Stimulated activated CD8-positive, alpha-beta memory T cell treated with anti-CD3 and anti-CD28 coated beads, Interleukin-4, amount 100 ng/mL, for 1 hour (primary cell): ENCODE measurements at places on chromosomes 4 and X.

DNA sequence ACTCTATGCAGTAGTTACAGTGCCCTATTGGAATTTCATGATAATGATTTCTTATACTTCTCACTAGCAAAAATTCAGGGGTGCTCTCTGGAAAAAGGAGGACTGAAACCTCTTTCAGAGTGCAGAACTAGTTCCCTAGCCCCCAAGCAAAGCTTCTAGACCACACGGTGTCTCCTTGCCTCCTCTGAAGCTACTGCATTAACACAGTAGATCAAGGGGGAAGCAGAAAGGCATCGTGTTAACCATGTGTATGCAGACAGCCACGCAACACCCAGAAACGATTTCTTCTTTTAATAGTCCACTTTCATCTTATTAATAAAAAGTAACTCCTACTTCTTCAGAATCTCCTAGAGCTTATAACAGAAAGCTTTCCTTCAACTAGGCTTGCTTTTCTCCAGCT lies 44.7 kb downstream of the MAML3 start:
- DNase-seq: no peak

- DNase-seq: no peak
Measured at GRCh38 chr4:163758032-163758431, 263.5 kb downstream of the TMA16 start.

- DNase-seq: no peak
Measured at GRCh38 chrX:104324461-104325212, 69.9 kb upstream of the ESX1 start.

- DNase-seq: no peak
Measured at GRCh38 chr4:133156096-133156495, 7.0 kb downstream of the PCDH10 start.

- no peak for DNase-seq
Measured at GRCh38 chr4:94653095-94653649, 104.6 kb upstream of the BMPR1B start.

DNA sequence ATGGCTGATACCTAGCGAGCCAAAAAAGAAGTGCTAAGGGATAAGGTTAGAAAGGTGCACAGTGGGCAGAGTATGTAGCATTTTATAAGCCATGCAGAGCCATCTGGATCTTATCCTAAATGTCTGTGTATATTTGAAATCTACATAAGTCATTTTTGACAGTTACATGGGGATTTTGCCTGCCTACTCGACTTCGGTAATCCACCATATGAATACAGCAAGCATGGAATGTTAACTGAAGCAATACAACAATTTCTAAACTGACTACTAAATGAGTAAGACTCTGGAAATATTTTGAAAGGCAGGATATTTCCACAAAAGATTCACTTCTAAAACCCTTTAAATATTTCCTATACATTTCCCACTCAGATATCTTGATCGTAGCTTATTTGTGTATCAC lies 122.5 kb downstream of the KCNIP4 start:
- no peak for DNase-seq

DNA sequence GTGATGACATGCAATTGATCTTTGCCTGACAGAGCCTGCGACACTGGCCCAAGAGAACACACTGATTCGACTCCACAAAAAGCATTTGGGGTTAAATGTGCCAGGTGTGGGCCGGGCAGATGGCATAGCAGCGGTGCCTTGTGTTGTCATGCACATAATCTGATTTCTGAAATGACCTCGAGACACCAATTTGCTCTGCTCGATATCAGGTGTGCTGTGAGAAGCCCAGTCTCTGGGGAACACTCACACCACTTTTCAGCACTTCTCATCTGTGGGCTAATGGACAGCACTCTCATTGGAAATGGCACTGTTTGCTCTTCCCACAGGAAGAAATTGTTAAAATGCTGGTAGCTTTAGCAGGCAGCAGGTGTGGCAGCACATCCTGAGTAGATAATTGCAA lies 738.3 kb upstream of the TENM3 start:
- DNase-seq: no peak

DNA sequence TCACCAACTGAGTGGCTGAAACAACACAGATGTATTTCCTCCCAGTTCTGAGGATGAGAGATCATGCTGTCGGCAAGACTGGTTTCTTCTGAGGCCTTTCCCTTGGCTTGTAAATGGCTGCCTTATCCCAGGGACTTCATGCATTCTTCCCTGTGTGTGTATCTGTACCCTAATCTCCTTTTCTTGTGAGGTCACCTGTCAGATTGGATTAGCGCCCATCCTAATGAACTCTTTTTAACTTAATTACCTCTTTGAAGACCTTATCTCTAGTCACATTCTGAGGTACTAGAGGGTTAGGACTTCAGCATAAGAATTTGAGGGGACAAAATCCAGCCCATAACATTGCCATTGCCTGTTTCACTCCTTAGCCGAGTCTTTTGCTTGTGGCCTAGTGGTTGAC lies 59.5 kb upstream of the TMEM150C start:
- DNase-seq: no peak

GRCh38 chr4:7248857-7249256 lies 56.5 kb downstream of the SORCS2 start:
- DNase-seq: no peak

GRCh38 chr4:8157944-8158709 lies 486 bp downstream of the ABLIM2 start:
- DNase-seq: no peak

DNA sequence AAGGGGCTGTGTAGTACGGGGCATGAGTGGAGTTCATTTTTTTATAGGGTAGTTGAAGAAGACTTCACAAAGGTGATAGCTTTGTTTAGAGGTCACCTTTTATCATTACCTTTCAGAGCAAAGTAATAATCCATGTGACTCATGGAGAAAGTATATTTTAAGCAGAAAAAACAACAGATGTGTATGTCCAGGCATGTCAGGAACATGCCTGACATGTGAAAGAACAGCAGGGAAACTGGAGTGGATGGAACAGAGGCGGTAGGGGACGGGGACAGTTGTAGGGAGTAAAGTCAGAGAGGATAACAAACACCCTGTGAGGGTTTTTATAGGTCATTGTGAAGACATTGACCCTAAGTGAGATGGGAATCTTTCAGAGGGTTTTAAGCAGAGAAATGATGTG lies 107.6 kb downstream of the USP9X start:
- no peak for DNase-seq

GRCh38 chr4:19735012-19735411 lies 516.7 kb upstream of the SLIT2 start:
- no peak for DNase-seq

- no peak for DNase-seq
Measured at GRCh38 chr4:122476126-122476525, 19.6 kb upstream of the IL2 start.

DNA sequence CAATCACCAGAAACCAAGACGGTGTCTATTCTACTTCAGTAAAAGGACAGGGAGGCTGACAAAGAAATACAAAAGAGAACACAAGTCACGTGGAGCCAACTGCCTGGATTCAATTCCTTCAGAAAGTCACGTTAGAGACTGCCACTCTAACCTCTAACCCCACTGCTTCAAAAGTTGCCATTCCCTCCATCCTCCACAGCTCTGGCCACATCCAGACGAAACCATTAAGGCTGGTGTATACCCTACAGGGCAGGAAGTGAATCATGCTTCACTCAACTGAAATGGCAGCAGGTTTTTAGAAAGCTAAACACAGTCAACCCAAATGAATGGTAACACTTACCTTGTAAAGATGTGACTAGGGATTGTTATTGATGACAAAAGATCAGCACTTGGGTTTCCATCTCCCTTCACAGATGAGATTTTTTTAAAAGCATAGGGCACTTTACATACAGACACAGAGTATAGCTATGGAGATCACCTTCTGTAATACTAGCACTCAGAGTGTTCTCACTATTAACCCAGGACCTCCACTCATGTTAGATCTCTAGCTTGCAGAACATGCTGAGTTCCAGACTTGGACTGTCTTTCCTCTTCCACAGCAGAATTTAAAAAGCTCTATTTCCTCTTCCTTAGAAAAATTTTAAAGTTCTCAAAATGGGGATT lies 37.4 kb downstream of the MAML3 start:
- no peak for DNase-seq

GRCh38 chrX:137926090-137926489 lies 360.2 kb downstream of the ZIC3 start:
- no peak for DNase-seq

- DNase-seq: no peak
Measured at GRCh38 chr4:86302251-86302650, 57.6 kb downstream of the MAPK10 start.

- no peak for DNase-seq
Measured at GRCh38 chr4:7652906-7653305, 218.2 kb upstream of the PSAPL1 start.

DNA sequence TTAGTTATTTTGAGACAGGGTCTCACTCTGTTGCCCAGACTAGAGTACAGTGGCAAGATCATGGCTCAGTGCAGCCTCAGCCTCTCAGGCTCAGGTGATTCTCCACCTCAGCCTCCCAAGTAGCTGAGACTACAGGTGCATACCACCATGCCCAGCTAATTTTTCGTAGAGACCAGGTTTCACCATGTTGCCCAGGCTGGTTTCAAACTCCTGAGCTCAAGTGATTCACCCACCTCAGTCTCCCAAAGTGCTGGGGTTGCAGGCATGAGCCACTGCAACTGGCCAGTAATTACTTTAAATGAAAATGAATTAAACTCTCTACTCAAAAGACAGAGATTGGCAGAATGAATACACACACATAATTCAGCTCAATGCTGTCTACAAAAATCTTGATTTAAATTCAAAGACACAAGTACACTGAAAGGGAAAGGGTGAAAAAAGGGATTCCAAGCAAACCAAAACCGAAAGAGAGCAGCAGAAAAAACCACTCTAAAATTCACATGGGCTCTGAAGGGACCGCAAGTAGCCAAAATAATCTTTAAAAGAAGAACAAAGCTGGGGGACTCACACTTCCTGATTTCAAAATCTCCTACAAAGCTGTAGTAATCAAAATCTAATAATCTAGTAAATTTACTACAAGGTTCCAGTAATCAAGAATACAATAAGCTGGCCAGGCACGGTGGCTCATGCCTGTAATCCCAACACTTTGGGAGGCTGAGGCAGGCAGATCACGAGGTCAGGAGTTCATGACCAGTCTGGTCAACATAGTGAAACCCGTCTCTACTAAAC lies 11.8 kb upstream of the SPON2 start:
- no peak for DNase-seq

DNA sequence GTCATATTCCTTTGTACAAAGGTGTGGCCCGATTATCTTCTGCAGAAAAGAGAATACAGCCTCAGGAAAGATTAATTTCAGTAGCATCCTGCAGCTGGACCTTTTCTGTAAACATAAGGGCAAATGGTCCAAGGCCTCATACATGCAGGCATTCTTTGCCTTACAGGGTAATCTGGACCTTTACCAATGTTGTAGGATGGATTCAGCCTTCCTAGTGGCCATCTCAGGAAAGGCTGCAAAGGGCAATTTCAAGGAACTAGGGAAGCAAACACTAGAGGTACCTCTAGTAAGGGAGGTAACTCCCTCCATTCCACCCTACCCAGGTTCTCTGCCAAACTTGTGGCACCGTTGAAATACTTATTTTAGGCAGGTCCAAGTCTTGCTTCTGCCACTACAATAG lies 43.0 kb downstream of the UGT2B28 start:
- DNase-seq: no peak

- DNase-seq: no peak
Measured at GRCh38 chr4:825063-825970, 612 bp downstream of the CPLX1 start.

GRCh38 chrX:103585411-103586313 lies at the start of gene TCEAL4:
Gene TCEAL4, plus strand, starts transcription at chrX:103585515. Its CDS starts 1,161 bp downstream, at chrX:103586676.
- DNase-seq: no peak

DNA sequence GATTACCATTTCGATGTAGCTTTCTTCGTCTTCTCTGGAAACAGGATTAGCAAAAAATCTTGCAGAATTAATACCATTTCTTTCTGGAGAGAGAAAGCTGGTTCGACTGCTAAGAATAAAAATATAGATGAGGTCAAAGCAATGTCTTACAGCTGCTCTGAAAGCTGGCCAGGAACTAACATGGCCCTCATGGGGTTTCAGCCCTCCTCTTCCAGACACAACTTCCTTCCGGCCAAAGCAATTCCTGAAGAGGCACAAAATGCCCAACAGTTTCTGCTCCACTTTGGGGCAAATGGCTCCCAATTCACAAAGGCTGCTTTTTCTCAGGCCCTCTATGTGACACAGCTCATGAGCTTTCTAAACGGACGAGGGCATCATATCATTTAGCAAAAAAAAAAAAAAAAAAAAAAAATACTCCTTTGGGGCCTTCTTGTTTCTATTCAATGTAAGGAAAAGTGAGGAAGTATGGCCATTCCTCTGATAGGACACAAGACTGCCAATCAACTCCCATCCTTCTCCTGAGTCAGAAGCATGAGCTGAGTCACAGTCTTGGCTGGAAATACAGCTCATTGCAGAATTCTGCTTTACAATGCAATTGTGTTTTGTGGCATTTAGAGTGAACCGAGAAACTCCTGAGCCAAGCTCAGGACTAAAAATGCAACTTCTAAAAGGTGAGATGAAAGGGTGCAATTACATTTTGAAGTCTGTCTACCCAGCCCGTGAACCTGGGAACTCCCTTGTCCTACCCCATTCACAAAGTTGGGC lies 42.7 kb upstream of the CTAG2 start:
- no peak for DNase-seq

GRCh38 chr4:110211007-110211769 lies 12.8 kb upstream of the ELOVL6 start:
- no peak for DNase-seq

GRCh38 chr4:55510685-55511084 lies 36.0 kb downstream of the CLOCK start:
- no peak for DNase-seq

DNA sequence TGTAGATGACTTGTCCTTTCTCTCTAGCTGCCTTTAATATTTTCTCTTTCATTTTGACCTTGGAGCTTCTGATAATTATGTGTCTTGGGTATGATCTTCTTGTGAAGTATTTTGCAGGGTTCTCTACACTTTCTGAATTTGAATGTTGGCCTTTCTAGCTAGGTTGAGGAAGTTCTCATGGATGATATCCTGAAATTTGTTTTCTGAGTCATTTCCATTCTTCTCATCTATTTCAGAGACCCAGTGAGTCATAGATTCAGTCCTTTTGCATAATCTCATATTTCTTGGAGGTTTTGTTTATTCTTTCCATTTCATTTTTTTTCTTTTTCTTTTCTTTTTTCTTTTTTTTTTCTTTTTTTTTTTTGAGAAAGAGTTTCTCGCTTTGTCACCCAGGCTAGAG lies 585.7 kb upstream of the PABPC4L start:
- DNase-seq: no peak

GRCh38 chr4:142535009-142535408 lies 311.1 kb downstream of the INPP4B start:
- DNase-seq: no peak

- DNase-seq: no peak
Measured at GRCh38 chrX:95628796-95629195, 1055.8 kb upstream of the DIAPH2 start.

DNA sequence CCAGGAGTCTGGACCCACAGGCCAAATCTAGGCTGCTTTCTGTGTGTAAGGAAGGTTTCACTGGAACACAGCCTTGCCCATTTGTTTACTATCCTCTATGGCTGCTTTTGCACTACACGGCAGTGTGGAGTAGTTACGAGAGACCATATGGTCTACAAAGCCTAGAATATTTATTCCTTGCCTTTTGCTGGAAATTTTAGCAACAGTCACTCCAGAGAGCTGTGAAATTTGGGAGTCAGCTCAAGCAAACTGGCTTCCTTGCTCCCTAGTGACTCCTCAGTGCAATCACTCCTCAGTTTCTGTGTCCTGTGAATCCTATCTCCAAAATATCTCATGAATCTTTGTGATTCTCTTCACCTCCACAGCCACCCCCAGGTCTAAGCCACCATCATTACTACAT lies 99.0 kb upstream of the CPEB2 start:
- DNase-seq: no peak

GRCh38 chrX:129678614-129679195 lies 23.9 kb upstream of the APLN start:
- no peak for DNase-seq
